Stromal cell of bone marrow (primary cell): ENCODE measurements at places on chromosomes 4 and X.

GRCh38 chrX:111823128-111823527, 52.9 kb upstream of the TRPC5OS start:
- no peak for DNase-seq

- no peak for DNase-seq
These were observed 2.4 kb upstream of the SH3KBP1 start for GRCh38 chrX:19889582-19890342.

- peak; percentile 23 for DNase-seq
These were observed 824.0 kb downstream of the STIM2 start for GRCh38 chr4:27684610-27685011.

DNA sequence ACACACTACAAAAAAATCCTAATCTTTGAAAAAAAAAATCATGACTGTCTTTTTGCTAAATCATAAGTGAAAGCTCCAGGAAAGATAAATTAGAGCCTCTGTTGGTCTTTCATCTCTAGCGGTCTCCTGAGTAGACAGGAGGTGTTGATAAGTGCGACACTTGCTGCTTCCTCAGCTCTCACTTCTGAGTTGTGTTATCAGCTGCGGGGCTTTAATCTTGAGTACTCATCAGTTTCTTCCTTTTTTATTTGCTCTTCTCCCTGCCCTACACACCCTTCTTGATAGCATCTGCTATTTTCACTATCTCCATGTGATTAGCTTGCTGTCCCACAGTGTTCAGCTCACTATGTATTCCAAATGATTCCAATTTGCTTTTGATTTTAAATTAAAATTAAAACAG, 1449.2 kb downstream of the C4orf33 start:
- DNase-seq: no peak

GRCh38 chr4:178293601-178294000, 851.4 kb upstream of the AGA start:
- DNase-seq: no peak

GRCh38 chr4:12987284-12987683, 496.9 kb downstream of the RAB28 start:
- DNase-seq: no peak

GRCh38 chrX:1925053-1925481, 310.2 kb downstream of the ASMT start:
- DNase-seq: no peak

DNA sequence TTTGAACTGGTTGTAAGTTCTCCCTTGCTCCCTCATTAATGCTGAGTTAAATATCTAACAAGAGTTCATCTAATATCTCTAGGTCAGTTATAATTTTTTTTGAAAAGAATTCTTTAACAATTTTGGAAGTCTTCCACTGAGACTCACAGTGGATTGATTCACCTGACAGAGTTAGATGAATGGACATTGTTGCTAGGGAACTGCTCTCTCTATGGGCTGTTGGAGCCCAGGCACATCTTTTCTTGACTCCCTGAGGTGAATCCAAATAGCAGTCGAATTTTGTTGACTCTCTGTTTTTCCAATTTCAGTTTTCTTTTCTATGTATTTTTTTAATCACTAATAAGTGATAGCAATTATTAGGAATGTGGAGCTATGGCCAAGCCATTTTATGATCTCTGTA, 996.1 kb upstream of the PABPC4L start:
- no peak for DNase-seq

GRCh38 chr4:115058533-115058932, 54.9 kb downstream of the NDST4 start:
- no peak for DNase-seq

GRCh38 chr4:141771889-141772830, 135.8 kb downstream of the IL15 start:
- no peak for DNase-seq

GRCh38 chr4:81605271-81605670, 133.6 kb upstream of the RASGEF1B start:
- DNase-seq: no peak

DNA sequence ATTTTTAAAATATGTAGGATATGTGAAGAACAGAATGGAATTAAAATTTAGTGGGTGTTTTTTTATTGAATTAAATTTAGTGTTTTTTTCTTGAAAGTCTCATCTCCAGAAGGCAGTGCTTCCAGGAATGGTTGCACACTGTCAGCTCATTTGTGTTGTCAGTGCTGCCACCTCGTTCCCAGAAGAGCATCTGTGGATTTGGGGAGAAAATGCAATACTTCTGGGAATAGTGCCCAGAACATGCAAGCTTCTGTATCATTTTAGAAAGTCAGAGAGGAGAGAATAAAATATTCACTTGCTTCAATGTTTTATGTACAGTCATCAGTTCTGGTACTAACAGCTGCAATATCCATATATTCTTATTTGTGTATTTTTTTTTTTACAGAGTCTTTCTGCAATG, 608.8 kb downstream of the PCDH7 start:
- no peak for DNase-seq

DNA sequence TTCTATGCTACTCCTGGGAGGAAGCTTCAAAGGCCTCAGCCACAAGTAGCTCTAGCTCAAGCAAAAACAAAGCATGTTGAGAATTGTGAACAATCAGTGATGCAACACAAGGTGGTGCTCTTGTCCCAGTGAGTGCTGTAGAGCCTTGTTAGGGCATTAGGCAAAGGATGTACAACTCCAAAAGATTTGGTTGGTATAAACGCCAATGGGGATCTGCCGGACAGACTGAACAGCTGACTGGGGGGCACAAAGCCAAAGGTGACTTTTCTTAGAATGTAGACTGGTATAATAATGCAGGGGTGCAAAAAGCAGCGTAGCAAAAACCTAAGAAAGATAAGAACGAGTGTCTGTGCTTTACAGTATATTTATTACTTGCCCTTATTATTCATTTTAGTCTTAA, 62.6 kb upstream of the ALB start:
- peak; percentile 27 for DNase-seq
